Activated CD8-positive, alpha-beta T cell treated with anti-CD3 and anti-CD28 coated beads for 36 hours (primary cell): ENCODE measurements at places on chromosomes 16 and 17. TPM values are rescaled to one million over a fixed set of nuclear protein-coding genes. Genes with fewer than 3 reads are reported as not detected.
A peak's percentile ranks its signal among the peaks of the same experiment; 100 is the strongest.

PGS1 gene
- total RNA-seq = 43.3 TPM

SECTM1 gene
- total RNA-seq = 0.45 TPM

DNA sequence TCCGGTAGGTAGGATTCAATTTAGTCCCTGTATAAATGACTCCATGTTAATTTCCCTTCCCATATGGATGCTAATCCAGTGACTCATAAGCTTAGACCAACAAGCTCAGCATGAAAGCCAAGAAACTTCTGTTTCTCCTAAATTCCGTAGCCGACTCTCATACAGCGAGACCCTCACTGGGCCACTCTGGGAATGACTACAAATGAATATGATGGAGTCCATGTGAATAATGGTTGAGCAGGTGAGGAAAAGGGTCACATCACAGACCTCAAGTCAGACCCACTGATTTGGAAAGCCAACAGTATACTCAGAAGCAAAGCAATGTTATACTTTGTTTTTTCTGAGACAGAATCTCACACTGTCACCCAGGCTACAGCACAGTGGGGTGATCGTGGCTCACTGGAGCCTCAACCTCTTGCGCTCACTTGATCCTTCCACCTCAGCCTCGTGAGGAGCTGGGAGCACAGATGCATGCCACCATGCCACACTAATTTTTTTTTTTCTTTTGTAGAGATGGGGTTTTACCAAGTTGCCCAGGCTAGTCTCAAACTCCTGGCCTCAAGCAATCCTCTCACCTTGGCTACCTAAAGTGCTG, 14.6 kb downstream of the RSL1D1 start:
- no peak for DNase-seq
- no peak overlapping the region for H3K4me3 ChIP-seq
- H3K36me3 ChIP-seq = peaks cover 38% of the 10 kb centered on the region
- no peaks in the 10 kb centered on the region for H3K27me3 ChIP-seq
- H3K27ac ChIP-seq = no peak overlapping the region
- no peaks in the 10 kb centered on the region for H3K4me1 ChIP-seq

DNA sequence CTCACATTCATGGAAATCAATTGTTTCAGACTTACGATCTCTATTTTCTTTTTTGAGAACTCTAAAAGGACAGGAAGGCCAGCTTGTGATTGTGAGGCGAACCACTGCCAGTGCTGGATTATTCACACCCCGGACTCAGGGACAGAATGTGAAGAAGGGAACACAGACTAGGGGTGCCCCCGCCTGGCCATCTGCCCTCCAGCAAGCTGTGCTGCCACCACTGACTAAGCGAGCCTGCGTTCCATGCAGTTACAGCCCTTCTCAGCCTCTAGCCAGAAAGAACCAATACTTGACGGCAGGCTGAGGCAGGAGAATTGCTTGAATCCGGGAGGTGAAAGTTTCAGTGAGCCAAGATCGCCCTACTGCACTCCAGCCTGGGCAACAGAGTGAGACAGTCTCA, 2.8 kb downstream of the HAGH start:
- H3K27ac ChIP-seq = peak overlapping the region; percentile 10
- DNase-seq = peak; percentile 49
- peaks cover 5% of the 10 kb centered on the region for H3K36me3 ChIP-seq
- peaks cover 27% of the 10 kb centered on the region for H3K4me1 ChIP-seq
- no peaks in the 10 kb centered on the region for H3K27me3 ChIP-seq

DNA sequence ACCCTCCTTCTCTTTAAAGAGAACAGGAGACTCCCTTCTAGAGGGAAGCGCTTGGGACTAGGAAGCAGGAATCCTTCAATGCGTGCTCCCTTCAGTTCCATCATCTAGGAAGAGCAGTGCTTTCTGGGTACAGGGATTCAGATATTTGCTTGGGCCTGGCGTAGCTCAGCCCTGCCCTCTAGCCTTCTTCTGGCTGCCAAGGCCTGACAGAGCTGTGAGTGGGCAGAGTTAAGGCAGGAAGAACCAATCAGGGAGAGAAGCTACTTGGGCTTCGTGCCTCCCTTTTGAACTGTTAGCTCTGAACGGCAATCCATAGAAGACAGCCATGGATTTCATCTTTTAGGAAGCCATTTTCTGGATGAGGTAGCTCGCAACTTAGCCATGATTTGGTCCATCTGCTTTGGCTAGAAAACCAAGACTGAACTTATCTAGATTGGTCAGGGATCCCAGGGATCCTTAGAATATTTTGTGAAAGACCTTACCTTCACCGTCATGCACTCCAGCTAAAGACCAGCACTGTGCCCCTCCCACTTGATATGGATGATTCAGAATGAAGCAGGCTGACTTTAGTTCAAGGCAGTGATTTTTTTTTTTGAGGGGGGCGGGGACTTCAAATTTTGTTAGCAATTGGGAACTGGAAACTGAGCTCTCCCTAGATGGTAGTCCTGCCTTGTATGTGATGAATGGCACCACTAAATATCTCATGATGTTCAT, 2.5 kb upstream of the CORO6 start:
- no peak overlapping the region for H3K4me3 ChIP-seq
- peaks cover 6% of the 10 kb centered on the region for H3K36me3 ChIP-seq
- peak overlapping the region; percentile 75 for H3K27ac ChIP-seq
- DNase-seq = no peak
- no peaks in the 10 kb centered on the region for H3K27me3 ChIP-seq

DNA sequence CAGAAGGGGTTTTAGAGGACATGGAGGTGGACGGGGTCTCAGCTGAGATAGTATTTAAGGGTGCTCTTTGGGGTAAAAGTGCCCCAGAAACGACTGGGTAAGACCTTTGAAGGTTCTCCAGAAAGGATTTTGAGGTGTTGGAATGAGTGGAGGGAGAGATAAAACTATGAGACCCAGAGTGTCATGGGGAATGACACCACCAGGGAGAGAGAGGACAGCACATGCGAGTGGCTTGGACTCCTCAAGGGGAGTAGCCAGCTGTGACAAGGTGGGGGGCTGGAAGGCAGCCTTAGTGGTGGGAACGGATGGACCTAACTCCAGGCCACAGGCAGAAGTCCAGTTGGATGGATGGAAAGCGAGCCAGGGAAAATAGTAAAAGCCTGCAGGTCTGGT, 19.2 kb upstream of the PITPNM3 start:
- H3K4me1 ChIP-seq = peaks cover 15% of the 10 kb centered on the region
- peaks cover 6% of the 10 kb centered on the region for H3K36me3 ChIP-seq
- no peak for DNase-seq

DNA sequence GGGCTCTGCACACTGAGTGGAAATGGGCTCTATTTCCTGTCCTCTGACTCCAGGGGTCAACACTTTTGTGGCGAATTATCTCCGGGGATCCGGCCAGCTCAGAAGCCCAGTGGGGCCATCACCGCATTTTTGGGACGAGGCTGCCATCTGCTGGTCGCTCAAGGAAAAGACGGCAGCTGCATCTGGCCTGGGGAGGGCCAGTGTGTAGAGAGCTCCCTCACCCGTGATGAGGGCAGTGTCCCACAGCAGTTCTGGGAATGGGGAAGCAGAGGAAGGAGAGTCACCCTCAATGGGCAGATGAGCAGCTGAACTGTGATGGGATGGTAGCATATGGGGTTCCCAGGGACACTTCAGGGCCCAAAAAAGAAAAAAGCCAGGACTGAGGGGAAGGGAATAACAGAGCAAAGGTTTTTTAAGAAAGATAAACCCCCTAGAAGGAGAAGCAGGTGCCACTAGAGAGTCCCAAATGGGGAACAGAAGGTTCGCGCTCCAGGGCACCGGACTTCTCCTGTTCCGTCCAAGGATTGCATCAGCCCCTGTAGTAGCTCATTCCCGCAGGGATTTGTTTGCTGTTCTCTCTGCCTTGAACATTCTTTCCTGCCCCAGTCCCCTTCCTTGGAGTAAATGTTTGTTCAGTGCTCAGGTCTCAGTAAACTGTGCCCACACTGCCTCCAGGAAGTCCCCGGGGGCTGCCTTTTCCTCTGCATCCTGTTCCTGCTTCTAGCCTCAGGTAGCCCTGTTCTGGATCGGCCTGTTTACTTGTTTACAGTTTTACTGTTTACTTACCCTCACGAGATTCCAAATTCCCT, 9.3 kb upstream of the ABCC12 start:
- peaks cover 7% of the 10 kb centered on the region for H3K27me3 ChIP-seq
- no peaks in the 10 kb centered on the region for H3K4me1 ChIP-seq
- no peak overlapping the region for H3K27ac ChIP-seq
- H3K4me3 ChIP-seq = no peak overlapping the region

- no peaks in the 10 kb centered on the region for H3K36me3 ChIP-seq
- DNase-seq = no peak
- H3K4me1 ChIP-seq = peaks cover 5% of the 10 kb centered on the region
- no peaks in the 10 kb centered on the region for H3K27me3 ChIP-seq
Observed at GRCh38 chr16:3119286-3119685, 6.9 kb downstream of the ZNF205 start.

- peaks cover 27% of the 10 kb centered on the region for H3K27me3 ChIP-seq
- peaks cover 22% of the 10 kb centered on the region for H3K4me1 ChIP-seq
- H3K27ac ChIP-seq = no peak overlapping the region
- no peak overlapping the region for H3K4me3 ChIP-seq
Observed at GRCh38 chr16:74051-74746, 1.8 kb upstream of the RHBDF1 start.

GRCh38 chr17:6303664-6304063, 131.3 kb downstream of the AIPL1 start:
- H3K36me3 ChIP-seq = no peaks in the 10 kb centered on the region
- H3K27me3 ChIP-seq = peaks cover 24% of the 10 kb centered on the region
- H3K4me3 ChIP-seq = no peak overlapping the region
- H3K4me1 ChIP-seq = no peaks in the 10 kb centered on the region
- no peak overlapping the region for H3K27ac ChIP-seq

- no peak overlapping the region for H3K4me3 ChIP-seq
- peak overlapping the region; percentile 49 for H3K27ac ChIP-seq
- H3K27me3 ChIP-seq = no peaks in the 10 kb centered on the region
- peaks cover 57% of the 10 kb centered on the region for H3K36me3 ChIP-seq
- H3K4me1 ChIP-seq = peaks cover 65% of the 10 kb centered on the region
Observed at GRCh38 chr16:11049396-11050059, 105.2 kb downstream of the CLEC16A start.
